H4 (cell line): ENCODE measurements at places on chromosomes 7 and 10.

DNA sequence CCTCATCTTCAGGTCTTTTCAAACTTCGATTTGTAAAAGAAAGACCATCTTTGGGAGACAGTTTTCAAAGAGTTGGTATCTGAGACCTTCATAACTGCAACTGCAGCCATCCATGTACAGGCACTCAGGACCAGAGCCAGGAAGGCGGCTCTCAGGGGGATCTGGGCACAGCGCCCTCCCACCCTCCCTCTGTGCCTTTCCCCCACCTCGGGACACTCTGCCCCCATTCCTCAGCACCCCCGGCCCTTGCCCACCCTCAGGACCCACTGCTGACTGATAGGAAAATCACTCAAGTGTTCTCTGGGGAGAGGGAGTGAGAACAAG lies 143.6 kb downstream of the CUBN start:
- DNase-seq, result no peak

GRCh38 chr7:120272701-120273475 lies at the start of gene KCND2:
TSS of gene KCND2 (plus strand) at chr7:120273175.
- no peak for DNase-seq

GRCh38 chr10:72037266-72037665 lies 51.1 kb downstream of the SPOCK2 start:
- no peak for DNase-seq

GRCh38 chr7:36762394-36762793 lies 38.1 kb upstream of the AOAH start:
- no peak for DNase-seq

DNA sequence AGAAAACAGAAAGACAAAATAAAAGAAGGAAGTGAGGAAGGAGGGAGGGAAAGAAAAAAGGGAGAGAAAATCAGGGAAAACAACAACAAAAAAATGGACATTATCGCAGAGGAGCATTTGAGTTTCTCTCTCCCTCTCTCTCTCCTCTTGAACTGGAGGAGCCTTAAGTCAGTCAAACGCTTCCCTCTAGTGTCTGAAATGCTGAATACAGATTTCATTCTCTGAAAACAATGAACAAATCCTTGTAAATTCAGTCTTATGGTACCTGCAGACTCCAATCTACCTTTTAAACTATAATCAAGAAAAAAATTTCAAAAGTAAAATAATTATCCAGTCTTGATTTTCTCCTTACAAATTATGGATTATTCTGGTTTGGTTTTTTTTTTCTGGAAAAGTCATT lies 89.2 kb upstream of the PFKP start:
- peak; percentile 58 for DNase-seq

DNA sequence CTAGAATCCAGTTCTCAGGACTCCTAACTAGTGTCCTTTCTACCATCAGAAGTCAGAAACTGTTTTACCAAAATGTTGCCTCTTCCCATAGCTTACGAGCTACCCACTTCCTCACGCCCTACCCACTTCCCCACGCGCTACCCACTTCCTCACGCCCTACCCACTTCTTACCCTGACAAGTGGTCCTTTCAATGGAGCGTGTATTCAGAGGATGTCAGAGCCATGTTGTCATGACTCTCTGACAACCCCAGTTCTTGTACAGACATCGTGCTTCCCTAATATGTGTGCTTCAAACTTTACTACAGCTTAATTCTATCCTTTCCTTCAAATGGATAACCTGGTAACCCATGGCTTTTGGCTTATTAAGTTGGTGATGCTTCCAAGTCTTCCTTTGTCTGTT lies 84.8 kb upstream of the PHF14 start:
- DNase-seq, result no peak

DNA sequence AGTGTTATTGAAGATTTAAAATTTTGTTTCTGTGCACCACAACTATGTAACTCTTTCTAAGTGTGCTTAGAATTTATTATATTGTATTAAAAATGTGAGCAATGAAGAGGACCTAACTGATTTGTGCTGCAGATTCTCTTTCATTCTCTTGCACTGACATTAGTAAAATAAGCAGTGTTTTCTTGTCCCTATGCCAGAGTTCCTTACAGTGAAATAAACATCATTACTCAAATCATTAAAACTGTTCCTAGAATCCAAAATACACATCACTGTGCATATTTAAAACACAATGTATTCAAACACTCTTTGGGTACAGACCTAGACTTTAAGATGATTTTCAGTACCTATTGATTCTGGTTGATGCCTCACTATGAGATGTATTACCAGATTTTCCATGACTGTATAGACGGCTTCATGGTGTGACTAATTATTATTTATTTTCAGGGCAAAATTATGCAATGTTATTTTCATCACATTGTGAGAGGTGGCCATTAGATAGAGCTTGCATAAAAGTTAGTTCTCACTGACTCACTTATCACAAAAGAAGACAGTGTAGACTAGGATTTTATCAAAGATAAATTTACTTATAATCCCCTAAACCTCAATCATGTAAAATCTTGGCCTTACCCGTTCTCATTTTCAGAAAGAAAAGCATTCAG lies 93.4 kb downstream of the PTPRZ1 start:
- no peak for DNase-seq

- DNase-seq, result no peak
Observed at GRCh38 chr7:67620216-67620933, 623.7 kb downstream of the TYW1 start.

DNA sequence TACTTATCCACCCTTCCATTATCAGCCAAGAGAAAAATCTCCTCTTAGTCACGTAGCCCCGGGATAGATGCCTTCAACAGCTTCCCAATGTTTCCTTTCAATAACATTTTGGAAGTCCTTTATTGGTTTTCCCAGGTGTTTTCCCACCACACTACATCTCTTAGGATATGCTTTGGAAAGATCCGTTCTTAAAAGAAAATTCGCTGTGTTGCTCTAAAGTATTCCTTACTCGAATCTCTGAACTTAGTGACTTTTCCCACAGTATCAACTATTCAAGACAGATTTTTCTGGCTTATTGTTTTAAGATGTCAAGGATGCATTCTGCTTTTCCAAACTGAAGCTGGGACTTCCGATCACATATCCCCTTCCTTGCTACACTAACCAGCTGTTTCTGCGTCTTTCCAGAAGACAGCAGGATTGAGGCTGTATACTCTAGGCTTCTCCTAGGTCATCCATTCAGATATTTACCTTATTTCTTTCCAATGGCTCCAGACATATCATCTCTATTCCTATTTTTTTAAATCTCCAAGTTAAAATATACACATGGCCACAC lies 36.5 kb upstream of the SVIL start:
- DNase-seq, result no peak

DNA sequence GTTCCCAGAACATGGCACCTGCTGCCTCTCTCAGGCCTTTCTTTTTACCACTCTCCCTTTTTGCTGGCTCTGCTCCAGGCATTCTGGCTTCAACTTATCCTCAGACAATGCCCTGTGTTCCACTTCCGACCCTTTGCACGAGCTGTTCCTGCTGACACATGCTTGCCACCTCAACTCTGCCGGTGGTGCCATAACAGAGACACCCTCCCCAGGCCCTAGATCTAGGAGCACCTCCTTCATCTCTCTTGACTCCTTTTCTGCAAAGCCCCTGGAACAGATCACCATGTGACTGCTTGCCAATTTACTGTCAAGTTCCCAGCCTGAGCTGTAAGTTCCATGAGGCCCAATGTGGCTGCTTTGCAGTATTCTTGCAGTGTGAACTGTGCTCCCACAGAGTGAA lies 256.0 kb upstream of the MKI67 start:
- no peak for DNase-seq

- no peak for DNase-seq
Observed at GRCh38 chr7:30963842-30964241, at the start of gene GHRHR. TSS of gene GHRHR (plus strand) at chr7:30963953. CDS start at chr7:30964069, 116 bp downstream.

GRCh38 chr10:56348101-56348500 lies 13.0 kb downstream of the ZWINT start:
- no peak for DNase-seq

- DNase-seq, result no peak
Observed at GRCh38 chr10:132906836-132907235, 35.5 kb downstream of the CFAP46 start.

DNA sequence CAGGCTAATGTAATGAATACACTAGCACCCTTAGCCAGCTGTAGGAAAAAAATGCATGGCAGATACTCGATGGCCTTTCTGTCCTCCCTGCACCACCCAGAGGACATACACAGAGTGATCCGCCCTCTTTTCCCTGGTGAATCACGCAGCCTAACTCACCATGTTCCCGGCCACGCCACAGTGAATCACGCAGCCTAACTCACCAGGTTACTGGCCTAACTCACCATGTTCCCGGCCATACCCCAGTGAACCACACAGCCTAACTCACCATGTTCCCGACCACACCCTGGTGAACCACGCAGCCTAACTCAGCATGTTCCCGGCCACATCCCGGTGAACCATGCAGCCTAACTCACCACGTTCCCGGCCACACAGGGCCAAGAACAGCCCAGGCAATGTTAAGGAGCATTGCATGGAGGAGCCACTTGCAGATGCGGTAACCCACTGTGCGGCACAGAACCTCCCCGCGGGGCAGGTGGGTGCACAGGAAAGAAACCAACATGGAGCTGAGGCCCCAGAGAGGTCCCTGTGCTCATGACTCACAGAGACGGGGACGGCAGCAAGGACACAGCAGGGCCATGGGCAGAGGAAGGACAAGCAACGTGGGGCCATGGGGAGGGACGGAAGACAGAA lies 508.5 kb downstream of the DNAJB6 start:
- DNase-seq, result no peak

GRCh38 chr7:105309235-105310169 lies 79.2 kb downstream of the SRPK2 start:
- DNase-seq, result peak; percentile 68

DNA sequence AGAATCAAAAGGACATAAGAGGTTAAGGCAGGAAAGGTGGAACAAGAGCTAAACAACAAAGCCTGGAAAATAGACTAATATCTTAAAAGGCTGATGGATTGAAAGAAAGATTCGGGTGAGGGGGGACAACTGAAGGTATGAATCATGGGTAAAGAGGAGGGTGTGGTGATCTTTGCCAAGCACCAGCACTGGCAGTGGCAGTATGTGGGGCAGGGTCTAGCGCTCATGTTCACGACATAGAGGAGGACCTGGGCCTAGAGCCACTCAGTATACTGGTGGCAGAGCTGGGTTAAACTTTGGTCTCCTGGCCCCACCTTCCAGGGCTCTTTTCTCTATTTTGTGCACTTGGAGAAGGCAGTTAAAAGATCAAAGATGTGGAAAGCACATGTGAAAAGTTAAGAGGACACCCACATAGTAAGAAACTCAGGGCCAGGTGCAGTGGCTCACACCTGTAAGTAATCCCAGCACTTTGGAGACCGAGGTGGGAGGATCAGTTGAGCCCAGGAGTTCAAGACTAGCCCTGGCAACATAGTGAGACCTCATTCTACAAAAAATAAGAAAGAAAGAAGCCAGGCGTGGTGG lies 40.5 kb upstream of the MMD2 start:
- no peak for DNase-seq

DNA sequence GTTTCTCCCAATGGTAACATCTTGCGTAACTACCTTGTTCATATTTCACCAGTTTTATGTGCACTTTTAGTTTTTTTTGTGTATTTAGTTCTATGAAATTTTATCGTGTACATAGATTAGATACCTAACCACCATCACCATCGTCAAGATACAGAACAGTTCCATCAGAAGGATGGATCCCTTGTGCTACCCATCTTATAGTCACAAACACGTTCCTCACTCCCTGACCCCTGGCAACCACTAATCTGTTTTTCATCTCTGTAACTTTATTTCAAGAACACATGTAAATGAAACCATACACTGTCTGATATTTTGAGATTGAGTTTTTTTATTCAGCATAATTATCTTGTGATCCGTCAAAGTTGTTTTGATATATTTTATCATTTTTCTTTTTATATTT lies 29.9 kb downstream of the FANK1 start:
- no peak for DNase-seq

DNA sequence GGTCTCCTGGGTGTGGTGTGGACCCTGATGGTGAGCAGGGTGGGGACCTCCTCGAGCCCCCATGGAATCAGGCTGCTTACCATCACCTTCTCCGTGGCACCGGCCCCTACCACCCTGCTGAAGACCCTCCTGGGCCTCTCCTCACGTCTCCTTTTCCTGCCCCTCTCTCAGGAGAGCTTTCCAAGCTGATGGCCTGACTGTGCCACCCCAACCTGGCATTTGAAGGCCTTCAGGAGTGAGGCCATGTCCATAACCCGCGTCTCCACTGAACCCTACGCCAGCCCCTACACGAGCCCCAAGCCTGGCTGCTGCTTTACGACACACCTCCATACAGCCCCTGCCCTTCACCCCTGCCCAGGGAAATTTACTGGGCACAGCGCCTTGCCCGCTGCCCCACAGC lies 55.4 kb downstream of the ZRANB1 start:
- no peak for DNase-seq

DNA sequence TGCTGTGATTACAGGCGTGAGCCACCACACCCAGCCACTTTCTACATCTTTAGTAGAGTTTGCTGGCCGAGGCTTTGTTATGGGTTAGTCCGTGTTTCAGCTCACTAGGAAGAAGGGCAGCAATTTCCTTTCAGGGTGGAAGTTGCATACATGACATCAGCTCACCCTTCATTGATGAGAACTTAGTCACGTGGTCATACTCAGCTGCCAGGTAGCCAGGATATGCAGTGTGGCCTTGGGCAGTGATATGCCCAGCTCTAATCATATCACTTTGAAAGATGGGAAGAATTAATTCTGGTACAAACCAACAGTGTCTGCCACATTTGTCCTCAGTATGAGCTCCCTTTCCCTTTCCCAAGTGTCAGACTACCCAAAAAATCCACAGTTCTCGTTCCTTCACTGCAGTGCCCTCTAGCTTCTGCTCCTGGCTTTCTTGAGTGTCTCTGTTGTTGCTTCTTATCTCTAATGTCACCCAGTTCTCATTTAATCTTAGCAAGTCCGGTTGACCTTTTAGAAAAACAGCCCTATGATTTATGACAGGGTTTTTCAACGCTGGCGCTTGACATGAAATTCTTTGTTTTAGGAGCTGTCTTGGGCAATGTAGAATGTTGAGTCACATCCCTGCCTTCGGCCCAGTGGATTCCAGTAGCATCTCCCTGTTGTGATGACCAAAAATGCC lies 108.7 kb upstream of the ITGB1 start:
- no peak for DNase-seq

- DNase-seq, result no peak
Observed at GRCh38 chr10:112229901-112230300, 46.3 kb upstream of the GPAM start.

- DNase-seq, result no peak
Observed at GRCh38 chr7:106365252-106366005, 80.6 kb upstream of the NAMPT start.

GRCh38 chr7:138316421-138317043 lies 143.5 kb upstream of the TRIM24 start:
- no peak for DNase-seq

GRCh38 chr7:80537091-80537490 lies 25.2 kb upstream of the GNAT3 start:
- no peak for DNase-seq
